Spleen (tissue), 13 donors: ENCODE measurements at places on chromosomes 5 and 9.

GRCh38 chr9:136847088-136847825 is 2.0 kb upstream of the PHPT1 start:
- H3K4me1 ChIP-seq: peaks cover 42% of the 10 kb centered on the region
- peaks cover 4% of the 10 kb centered on the region for H3K36me3 ChIP-seq
- H3K27me3 ChIP-seq: peaks cover 45% of the 10 kb centered on the region

GRCh38 chr5:7745882-7746610 is 104.9 kb downstream of the CFAP90 start:
- H3K4me1 ChIP-seq: no peaks in the 10 kb centered on the region
- H3K36me3 ChIP-seq: no peaks in the 10 kb centered on the region
- H3K27me3 ChIP-seq: no peaks in the 10 kb centered on the region
- no peak overlapping the region for H3K4me3 ChIP-seq

DNA sequence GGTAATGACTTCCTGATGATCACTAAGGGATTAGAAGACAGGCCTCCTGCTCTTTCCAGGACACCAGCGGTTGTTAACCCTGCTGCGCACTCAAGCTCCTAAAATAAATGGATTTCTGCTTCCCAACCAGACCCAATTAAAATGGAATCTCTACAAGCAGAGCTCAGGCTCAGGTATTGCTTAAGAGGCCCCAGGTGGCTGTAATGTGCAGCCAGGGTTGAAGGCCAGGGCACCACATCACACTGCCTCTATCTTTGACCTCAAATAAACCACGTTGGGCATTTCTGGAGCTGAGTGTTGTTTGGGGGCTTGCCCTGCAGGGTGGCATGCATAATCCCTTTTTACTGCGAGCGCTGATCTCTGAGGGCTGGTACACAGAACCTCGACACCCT is 108.0 kb downstream of the FBXO38 start:
- H3K27ac ChIP-seq: no peak overlapping the region
- no peaks in the 10 kb centered on the region for H3K4me1 ChIP-seq
- H3K27me3 ChIP-seq: no peaks in the 10 kb centered on the region
- H3K36me3 ChIP-seq: no peaks in the 10 kb centered on the region

DNA sequence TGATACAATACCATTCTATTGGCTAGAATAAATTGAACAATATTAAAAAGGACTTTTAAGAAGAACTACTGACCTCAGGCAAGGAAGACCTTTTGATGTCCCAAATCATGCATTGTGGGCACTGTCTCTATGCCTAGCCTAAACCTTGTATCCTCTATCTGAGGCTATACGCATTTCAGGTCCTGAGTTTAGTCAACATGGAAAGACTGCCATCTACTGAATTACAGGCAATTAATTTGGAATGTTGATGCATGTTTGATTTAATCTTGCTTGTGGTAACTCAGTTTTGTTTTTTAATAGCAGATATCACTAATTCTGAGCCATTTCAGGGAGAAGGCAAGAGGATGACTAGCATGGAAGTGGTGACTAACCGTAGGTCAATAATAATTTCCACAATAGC is 585.3 kb upstream of the CCNG1 start:
- H3K36me3 ChIP-seq: no peaks in the 10 kb centered on the region
- no peak for DNase-seq
- H3K4me3 ChIP-seq: no peak overlapping the region
- no peaks in the 10 kb centered on the region for H3K27me3 ChIP-seq
- H3K27ac ChIP-seq: no peak overlapping the region

- no peaks in the 10 kb centered on the region for H3K36me3 ChIP-seq
- peak overlapping the region; percentile 56 for H3K27ac ChIP-seq
- H3K4me1 ChIP-seq: peaks cover 10% of the 10 kb centered on the region
- DNase-seq: no peak
- no peak overlapping the region for H3K4me3 ChIP-seq
Measured at GRCh38 chr9:126407114-126407870, 80.7 kb downstream of the MVB12B start.

DNA sequence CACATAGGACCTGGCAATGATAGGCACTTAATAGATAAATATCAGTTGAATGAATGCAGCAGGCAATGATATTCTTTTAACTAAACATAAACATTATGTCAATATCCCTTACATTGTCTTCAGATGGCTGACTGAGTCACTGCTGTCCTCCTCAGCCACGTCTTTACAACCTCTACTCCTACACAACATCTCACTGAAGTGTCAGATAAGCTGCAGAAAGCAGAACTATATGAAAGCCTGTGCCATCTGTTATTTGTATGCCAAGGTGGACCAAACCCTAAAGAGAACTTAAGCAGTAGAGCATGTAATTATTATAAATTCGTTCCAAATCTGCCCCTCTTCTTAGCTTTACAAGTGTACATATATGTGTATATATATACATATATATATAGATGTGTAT is 271.2 kb downstream of the RASEF start:
- H3K4me1 ChIP-seq: no peaks in the 10 kb centered on the region
- no peak for DNase-seq

GRCh38 chr5:6632324-6632887 is 438 bp downstream of the NSUN2 start:
- H3K36me3 ChIP-seq: peaks cover 41% of the 10 kb centered on the region
- H3K27me3 ChIP-seq: no peaks in the 10 kb centered on the region
- no peak for DNase-seq
- peak overlapping the region; percentile 98 for H3K4me3 ChIP-seq

- H3K27me3 ChIP-seq: no peaks in the 10 kb centered on the region
- H3K4me3 ChIP-seq: peak within 1 kb of the TSS; percentile 74
- H3K4me1 ChIP-seq: peaks cover 12% of the 10 kb centered on the region
- H3K27ac ChIP-seq: peak within 1 kb of the TSS; percentile 87
- peaks cover 12% of the 10 kb centered on the region for H3K36me3 ChIP-seq
Measured at GRCh38 chr5:151447174-151448037, at the start of gene SLC36A1. Gene SLC36A1 (plus strand): TSS chr5:151447603. CDS start chr5:151458793, 11,190 bp downstream.

DNA sequence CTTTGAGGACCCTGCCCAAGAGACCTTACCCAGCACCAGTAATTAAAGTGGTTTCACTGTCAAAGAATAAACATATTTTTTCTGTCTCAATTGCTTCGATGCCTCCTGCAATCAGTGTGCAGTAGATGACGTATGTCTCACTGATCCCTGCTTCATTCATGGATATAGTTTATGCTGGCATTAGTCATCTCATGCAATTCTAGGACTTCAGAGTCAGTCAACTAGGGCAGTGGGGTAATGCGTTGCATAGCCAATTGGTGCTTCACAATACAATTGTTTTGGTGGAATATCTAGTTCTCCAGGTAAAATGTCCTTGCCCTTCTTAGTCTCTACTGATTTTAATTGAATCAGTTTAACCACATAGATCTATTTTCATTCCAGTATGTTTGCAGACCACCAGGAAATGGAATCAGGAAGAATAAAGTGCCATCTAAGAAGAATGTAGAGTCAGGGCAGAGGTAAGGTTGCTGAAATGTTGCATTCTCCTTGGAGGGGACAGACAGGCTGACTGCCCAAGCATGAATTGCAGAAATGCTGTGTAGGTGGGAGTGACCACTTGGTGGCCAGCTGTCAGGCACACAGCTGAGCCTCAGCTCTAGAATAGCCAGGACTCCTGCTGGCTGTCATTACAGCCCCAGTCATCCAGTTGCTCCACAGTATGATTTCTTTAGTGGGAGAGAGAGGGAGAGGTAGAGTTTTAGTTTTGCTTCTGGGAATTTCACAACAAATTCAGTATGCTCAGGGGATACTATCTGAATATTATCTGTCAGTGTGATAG is 73.5 kb upstream of the MEGF10 start:
- no peak overlapping the region for H3K4me3 ChIP-seq
- peaks cover 4% of the 10 kb centered on the region for H3K27me3 ChIP-seq
- no peak overlapping the region for H3K27ac ChIP-seq
- no peaks in the 10 kb centered on the region for H3K4me1 ChIP-seq

- H3K4me3 ChIP-seq: no peak overlapping the region
- H3K36me3 ChIP-seq: no peaks in the 10 kb centered on the region
- no peak overlapping the region for H3K27ac ChIP-seq
- H3K27me3 ChIP-seq: no peaks in the 10 kb centered on the region
- DNase-seq: no peak
Measured at GRCh38 chr5:54628050-54628449, 110.5 kb downstream of the SNX18 start.
